ENCODE measurements at places on chromosomes 4 and X. TPM values are rescaled to one million over a fixed set of nuclear protein-coding genes. Genes with fewer than 3 reads are reported as not detected.

Gene UGT2B17
- not detected for total RNA-seq

Gene YIPF7
- total RNA-seq: not detected

Gene HELQ
- 8.5 TPM for total RNA-seq

Gene XAGE2
- not detected for total RNA-seq

GRCh38 chr4:184961660-184962059, 56.6 kb upstream of the HELT start:
- ATAC-seq: no peak

- ATAC-seq: no peak
Measured at GRCh38 chr4:2101346-2102044, 42.4 kb downstream of the NAT8L start.

DNA sequence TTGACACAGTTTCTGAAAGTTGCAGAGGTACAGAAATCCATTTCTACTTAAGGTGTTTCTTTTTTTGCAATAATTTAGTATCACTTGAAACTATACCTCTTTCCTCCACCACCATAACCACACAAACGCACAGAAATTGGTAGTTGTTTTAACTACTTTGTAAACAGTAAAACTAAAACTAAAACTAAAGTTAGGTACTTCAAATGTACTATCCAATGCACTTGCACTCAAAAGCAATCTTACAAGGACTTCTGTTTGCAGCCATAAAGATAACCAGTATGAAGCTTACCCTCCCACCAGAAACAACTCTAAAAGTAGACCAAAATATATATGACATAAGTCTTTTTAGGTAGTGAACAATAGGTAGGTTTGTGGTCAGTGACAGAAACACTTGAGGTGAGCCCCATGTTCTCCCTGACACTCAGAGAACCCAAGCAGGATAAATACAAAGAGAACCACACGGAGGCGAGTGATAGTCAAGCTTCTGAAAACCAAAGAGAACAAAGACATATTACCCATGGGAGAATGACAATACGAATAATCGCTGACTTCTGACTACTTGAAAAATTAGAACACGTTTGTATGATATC, 72.2 kb upstream of the VBP1 start:
- ATAC-seq: no peak

DNA sequence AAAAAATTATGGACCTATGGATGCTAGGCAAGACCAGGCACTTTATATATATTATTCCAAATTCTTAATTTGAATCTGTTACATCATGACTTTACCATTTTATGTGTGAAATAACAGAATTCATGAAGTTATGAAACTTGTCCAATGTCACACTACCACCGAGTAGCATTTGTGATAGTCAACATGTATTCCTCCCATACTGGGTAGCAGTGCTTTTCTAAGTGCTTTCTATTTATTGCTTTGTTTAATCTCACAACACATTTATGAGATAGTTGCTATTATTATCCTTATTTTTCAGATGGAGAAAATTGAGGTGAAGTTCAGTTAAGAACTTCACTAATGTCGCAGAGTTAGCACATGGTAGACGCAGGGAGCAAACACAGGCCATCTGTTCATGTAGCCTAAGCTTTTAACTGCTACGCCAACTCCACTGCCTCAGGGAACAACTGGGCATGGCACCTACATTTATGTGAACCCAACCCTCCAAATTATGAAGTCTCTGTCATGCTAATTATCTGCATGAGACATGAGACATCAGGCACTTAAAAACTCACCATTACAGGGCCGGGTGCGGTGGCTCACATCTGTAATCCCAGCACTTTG, 20.8 kb downstream of the GUCY1A1 start:
- ATAC-seq: peak; percentile 33

- ATAC-seq: no peak
Measured at GRCh38 chr4:17296921-17297890, 214.7 kb downstream of the QDPR start.

DNA sequence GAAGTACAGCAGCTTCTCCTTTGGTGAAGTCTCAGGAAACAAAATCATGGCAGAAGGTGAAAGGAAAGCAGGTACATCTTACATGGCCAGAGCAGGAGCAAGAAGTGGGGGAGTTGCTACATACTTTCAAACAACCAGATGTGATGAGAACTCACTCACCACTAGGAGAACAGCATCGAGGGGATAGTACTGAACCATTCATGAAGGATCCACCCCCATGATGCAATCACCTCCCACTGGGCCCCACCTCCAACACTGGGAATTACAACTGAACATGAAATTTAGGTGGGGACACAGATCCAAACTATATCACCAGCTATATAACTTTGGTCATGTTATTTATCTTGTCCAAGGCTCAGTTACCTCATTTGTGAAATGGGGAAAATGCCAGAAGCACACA, 159.4 kb downstream of the OPHN1 start:
- ATAC-seq: peak; percentile 76

- ATAC-seq: no peak
Measured at GRCh38 chr4:173272996-173273395, 61.2 kb downstream of the HMGB2 start.

DNA sequence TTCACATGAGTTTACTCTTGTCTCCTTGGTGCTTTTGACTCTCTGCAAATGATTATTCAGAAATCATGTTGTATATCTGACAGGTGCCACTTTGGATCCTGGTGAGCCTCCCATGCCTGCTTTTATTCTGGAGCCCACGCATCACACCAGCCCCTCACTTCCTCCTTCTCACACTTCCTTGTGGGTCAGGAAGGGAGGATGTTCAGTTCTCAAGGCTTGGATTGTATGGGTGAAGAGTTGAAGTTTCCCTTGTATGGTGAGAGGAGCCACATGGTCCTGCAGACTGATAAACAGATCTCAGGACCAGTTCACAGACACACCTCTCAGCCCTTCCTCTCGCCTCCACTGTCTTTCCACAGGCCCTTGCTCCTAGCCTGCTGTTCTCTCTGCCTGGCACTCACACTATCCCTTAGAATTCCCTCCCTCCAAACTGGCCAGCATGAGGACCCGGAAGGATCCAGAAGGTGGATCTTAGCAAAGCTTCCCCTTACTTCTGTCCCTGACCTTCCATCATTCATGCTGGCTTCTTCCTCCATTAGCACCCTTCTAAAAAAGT, 92.1 kb downstream of the STK32B start:
- no peak for ATAC-seq

GRCh38 chr4:148263802-148264201, 178.4 kb downstream of the NR3C2 start:
- no peak for ATAC-seq

DNA sequence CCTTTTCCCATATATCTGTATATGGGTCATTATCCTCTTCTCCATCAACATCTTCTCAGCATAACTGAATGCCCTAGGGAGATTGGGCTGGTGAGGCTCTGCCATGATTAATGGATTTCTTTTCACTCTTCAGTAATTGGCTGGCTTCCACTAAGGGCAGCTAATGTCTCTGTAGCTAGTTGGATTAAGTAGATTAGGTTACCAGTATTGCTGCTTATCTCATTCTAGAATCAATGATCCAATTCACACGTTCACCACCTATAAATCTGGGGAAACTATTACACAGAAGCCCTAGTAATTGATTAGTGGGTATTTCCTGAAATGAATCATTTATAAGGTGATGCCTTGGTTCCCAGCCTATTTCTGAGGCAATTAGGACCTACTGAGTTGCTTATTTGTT, 94.8 kb downstream of the KDR start:
- peak; percentile 98 for ATAC-seq

- ATAC-seq: no peak
Measured at GRCh38 chr4:168883513-168883912, 126.5 kb downstream of the CBR4 start.

DNA sequence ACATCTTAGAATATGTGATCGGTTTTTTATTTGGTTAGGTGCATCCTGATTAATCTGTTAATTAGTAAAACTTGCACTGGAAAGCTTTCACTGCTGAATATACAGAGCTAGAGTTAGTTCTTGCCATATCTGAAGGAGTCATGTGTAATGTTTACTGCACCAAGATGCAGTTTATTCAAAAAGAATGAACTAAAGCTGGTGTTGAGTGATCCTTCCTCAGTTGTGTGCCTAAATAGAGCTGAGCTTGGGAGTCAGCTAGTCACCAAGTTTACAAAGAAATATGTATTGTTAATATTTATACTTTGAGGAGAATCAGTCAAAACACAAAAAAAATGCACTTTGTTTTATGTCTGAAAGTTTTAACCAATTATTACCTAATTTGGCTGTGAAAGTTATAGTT, 54.1 kb upstream of the FHDC1 start:
- ATAC-seq: no peak

DNA sequence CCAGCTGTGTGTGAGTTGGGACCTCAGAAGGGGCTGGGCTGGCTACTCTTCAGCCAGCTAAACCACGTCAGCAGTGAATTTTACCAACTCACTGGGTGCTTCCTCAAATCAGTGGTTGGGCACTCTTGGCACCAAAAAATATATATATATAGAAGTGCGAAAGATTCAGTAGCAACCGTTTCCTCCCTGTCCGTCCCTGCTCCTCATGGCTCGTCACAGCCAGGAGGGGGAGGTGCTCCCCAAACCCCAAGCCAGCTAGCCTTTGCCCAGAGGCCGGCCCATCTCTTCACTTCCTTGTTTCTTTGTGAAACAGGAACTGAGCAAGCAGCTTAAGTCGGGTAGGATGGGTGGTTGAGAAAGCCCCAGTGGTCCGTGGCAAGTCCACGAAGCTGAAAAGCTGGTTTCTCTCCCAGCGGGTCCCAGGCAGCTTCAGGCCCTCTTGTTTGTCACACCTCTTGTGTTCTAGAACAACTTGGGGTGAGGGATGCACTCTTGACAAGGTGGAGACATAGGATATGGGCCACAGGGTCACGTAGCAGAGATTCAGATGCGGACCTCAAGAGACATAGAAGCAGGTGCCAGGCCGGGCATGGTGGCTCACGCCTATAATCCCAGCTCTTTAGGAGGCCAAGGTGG, 6.8 kb upstream of the SASH3 start:
- no peak for ATAC-seq

GRCh38 chrX:31807165-31807564, 735.3 kb upstream of the FTHL17 start:
- no peak for ATAC-seq

DNA sequence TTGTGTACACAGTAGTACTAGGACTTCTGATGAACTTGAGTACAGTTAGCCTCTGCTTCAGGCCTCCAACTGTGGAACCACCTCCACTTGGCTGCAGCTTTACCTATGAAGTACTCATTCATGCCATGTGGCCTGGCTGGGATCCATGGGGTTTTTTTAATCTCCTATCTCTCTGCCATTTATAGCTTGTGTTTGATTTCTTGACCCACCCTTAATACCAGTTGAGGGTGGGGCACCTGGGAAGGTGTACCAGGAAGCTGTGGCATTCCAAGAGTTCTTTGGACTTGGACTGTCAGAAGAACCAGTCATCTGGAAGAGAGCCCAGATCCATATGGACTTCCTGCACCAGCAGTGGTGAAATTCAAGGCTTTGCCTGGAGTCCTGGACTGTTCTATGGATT, 230.1 kb downstream of the SHROOM3 start:
- ATAC-seq: no peak

DNA sequence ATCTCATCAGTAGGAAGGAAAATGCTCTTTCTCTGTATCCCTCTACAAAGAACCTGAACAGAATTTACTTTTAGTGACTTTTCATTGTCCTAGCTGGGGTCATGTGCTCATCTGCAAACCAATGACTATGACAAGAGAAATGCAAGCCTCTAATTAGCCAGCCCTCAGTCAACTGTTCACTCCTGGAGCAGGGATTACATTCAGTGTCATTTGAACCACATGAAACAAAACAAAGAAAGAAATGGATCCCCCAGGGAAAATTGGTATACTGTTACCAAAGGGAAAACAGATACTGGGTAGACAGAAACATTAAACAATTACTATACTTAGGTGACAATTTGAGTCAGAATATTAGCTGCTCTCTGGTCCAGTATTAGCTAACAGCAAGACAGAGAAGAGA, 173.6 kb downstream of the RCHY1 start:
- no peak for ATAC-seq

DNA sequence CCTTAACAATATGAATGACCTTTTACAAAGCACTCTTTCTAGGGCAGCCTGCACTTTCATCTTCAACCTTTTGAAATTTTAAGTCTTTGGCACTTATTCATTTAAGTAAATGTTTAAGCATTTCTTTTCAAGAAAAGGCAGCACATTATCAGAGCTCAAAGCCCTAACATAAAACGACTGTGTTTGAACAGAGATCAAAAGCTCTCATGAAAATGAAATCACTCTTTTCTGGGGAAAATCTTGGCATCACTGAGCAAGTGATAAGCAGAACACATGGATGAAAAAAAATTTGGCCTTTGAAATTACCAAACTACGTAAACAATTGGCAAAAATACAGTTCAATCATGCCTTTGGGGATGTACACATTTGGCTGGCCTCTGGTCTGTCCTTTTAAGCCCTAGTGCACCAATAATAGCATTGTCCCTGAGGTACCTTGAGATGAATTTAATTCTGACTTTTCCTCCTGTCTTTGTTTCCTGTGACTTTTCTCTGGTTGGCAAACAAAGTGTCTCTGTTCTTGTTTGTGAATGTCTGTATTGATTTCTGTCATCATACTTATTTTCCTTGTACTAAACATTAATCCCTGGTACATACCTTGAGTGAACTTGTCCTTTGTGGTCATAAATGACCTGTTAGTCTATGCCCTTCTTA, 12.9 kb upstream of the ODAM start:
- no peak for ATAC-seq

DNA sequence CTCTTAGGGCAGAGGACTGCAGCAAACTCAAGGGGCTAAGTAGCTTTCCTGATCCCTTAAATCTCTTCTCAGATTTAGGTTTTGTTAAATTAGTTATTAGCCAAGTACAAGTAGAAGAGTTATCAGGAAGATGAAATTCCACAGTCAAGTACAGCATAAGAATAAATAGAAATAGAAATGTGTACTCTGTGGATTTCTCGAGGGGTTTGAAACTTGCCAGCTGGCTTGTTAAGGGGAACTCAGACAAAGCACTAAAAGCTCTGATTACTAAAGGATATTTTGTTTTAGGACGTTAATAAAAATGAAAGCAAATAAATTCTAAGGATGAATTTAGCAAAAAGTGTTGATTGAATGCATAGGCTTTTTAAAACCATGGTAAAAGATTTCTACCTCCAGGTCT, 654.6 kb downstream of the RAPGEF2 start:
- no peak for ATAC-seq

- no peak for ATAC-seq
Measured at GRCh38 chrX:105872941-105873340, 50.6 kb downstream of the NRK start.

DNA sequence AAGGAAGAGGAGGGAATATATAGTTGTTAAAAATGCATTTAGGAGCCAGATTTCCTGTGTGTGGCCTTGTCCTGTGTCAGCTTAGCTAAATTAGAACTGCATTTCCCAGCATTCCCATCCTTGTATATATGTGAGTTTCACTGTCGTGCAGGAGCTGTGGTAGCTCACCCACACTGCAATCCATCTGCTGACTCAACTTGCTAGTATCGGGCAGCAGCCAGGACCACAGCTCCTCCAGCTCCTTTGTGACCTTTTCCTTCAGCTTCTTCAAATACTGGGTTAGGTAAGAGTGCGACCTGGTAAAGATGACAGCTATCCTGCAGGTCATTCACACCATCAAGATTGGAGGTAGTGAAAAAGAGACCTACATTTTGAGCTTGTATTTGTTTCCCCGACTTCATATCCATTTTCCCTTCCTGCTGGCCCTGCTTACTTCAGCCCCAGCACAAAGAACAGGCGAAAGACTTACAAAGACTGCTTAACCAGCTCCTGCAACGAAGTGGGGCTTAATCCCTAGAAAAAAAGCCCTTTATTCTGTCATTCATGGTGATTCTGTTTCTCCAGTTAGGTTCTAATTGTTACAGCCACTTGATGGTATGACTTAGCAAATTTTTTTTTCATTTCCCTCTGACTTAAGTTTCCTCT, 11.4 kb downstream of the ASIC5 start:
- no peak for ATAC-seq

- no peak for ATAC-seq
Measured at GRCh38 chr4:21195682-21196081, 495.4 kb downstream of the PACRGL start.

- ATAC-seq: no peak
Measured at GRCh38 chr4:43112139-43112538, 219.6 kb downstream of the GRXCR1 start.

All from motor neuron (in vitro differentiated cells).